Immature natural killer cell (primary cell): ENCODE measurements at places on chromosomes 3 and 15.

GRCh38 chr3:114456742-114457141 lies 162.9 kb downstream of the TIGIT start:
- no peak for DNase-seq

DNA sequence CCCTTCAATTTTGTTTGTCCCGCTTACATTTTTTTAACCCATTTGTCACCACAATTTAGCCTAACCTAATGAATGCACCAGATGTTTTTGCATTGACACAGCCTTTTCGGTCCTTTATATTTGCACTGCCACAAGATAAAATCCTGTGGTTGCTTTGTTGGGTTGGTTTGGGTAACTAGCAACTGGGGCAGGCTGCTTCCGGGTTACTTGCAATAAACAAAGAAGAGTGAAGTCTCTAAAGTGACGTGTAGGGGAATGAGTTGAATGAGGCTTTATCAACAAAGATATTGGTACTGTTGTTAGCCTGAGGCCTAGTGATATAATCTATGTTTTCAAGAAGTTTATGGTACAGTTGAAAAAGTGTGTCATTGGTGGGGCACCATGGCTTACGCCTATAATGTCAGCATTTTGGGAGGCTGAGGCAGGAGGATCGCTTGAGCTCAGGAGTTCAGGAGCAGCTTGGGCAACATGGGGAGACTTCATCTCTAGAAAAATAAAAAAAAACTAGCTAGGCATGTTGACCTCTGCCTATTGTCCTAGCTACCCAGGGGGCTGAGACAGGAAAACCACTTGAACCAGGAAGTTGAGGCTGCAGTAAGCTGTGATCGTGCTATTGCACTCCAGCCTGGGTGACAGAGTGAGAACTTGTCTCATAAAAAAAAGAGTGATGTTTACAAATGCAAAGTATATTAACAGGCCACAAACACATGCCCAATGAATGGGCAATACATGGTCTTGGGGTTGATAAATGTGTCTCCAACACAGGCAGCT lies 121.8 kb downstream of the OXSM start:
- DNase-seq: peak; percentile 68

DNA sequence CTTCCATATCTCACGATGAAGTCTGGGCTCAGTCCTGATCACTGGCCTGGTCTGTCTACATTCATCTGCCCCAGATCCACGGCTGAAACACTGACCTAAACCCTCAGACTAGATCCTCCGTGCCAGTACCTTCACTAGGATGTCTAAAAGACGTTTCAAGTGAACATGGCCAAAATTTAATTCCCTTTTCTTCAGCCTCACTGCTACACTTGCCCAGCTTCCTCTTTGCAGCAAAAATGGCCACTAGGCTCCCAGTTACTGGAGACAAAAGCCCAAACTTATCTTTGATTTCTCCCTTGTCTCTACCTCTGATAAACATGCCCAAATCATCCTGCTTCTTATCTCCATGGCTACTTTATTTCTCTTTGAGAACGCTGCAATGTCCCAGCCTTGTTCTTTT lies 1.7 kb downstream of the RASSF1 start:
- DNase-seq: no peak

GRCh38 chr15:59738676-59739075 lies 49.6 kb upstream of the BNIP2 start:
- DNase-seq: no peak

GRCh38 chr3:87047852-87048251 lies 56.9 kb upstream of the VGLL3 start:
- DNase-seq: no peak

DNA sequence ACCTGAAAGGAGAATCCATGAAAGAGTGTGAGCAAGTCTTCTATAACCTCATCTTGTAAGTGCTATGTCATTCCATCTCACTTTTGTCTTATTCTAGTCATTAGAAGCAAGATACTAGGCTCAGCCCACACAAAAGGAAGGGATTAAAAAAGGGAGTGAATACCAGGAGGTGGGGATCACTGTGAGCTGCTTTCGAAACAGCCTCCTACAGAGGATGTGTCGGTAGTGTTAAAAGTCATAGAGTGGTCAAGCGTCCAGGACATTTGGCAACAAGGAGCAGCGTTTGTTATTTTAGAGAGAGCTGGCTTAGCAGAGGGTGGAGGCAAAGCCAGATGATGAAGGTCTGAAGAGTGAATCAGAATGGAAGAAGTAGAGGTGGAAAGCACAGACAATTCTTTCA lies 11.7 kb upstream of the ZNF148 start:
- no peak for DNase-seq

GRCh38 chr3:168024537-168024941 lies 71.2 kb downstream of the GOLIM4 start:
- DNase-seq: peak; percentile 24

- DNase-seq: no peak
Observed at GRCh38 chr15:48890375-48890972, 12.5 kb downstream of the EID1 start.

GRCh38 chr3:175304404-175304803 lies 445.3 kb downstream of the NAALADL2 start:
- no peak for DNase-seq

GRCh38 chr3:60010781-60011180 lies 961.0 kb upstream of the CFAP20DC start:
- DNase-seq: peak; percentile 86

GRCh38 chr3:143973259-143974021 lies 1.8 kb downstream of the DIPK2A start:
- DNase-seq: peak; percentile 70

DNA sequence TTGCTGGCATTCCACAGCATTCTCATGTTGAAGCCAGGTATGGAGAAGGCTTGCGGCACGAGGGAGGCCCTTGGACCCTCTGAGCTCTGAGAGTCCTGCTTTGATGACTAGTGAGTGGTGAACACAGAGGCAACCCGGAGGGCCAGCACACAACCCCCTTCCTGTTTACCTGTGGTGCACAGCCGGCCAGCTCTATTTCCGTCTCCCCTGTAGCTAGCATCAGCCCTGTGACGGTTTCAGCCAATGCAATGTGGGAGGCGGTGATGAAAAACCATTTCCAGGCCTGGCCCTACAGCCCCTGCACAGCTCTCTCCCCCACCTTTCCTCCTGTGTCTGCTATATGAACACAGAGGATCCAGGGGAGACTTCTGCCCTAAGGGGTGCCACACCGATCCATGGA lies 76.8 kb upstream of the KLHL25 start:
- no peak for DNase-seq

DNA sequence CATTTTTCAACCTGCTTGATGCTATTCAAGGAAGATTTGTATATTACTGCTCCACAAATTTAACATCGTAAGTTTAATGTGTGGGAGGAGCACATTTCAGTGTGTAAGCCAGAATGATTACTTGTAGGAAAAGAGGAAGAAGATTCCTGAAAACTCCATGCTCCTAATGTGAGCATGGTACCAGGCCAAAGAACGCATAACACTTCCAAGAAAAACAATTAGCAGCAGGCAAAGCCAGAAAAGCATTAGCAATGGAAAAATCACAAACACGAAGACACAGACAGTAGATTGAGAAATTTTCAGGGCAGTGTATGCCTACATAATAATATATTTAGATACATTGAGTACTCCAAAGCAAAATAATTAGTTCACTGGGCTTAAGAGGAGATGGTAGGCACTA lies 96.6 kb upstream of the CBLB start:
- DNase-seq: no peak

- DNase-seq: no peak
Observed at GRCh38 chr3:114417675-114418074, 123.8 kb downstream of the TIGIT start.

DNA sequence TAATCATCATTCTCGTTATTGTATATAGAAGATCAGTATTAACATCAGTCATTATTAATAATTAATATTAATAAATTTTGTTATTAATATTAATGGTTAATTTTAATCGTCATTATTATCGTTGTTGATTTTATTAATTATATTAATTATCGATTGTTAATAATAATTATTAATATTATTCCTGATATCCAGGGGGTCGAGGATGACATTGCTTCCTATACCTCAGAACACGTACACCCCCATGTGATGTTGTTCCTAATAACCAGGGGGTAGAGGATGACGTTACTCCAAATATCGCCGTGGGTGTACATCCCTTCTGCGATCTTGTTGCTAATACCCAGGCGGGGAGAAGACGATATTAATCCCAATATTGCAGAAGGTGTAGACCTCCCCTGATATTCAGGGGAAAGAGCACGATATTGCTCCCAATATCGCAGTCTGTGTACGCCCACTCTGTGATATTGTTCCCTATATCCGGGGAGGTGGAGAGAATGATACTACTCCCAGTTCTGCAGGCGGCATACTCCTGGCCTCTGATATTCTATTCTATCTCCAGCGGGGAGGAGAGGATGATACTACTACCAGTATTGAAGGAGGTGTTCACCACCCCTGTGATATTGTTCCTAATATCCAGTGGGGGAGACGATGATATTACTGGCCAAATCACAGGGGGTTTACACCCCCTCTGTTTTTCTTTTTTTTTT lies 22.3 kb upstream of the BMF start:
- no peak for DNase-seq

DNA sequence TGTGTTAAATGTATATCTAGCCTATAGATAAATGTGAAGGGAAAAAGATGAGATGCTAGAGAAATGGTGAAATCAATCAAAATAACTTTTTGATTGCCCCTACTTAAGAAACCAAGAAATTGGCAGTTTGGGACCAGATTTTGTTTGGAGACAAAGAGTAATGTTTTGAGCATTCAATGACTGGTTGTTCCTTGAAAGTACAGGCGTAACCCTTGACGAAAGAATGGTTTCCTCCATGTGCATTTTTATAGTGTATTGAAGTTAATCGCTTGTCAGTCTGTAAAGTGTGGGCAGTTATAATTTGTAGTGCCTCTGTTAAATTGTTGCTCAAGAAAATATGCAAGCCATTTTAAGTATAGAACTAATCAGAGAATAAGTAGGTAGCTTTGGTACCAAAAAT lies 1.2 kb downstream of the KIF23 start:
- DNase-seq: no peak

GRCh38 chr3:8529181-8529637 lies 27.6 kb downstream of the LMCD1 start:
- no peak for DNase-seq

DNA sequence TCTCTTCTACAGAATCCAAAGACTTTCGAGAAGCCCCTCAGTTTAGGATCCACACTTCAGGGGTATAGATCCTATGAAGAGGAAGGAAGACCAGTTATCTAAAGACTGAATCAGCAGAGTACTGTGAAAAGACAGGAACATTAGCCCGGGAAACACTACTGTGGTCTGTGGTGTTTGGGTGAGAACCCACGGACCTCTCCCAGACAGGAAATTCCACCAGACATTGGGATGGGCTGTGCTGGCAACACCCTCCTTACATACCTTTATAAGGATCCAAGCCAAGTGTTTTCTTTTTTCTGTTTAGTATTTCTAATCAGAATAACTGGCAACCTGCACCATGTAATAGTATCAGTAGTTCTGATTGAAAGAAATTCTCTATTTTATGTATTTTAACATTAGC lies 14.1 kb downstream of the TMEM207 start:
- no peak for DNase-seq

DNA sequence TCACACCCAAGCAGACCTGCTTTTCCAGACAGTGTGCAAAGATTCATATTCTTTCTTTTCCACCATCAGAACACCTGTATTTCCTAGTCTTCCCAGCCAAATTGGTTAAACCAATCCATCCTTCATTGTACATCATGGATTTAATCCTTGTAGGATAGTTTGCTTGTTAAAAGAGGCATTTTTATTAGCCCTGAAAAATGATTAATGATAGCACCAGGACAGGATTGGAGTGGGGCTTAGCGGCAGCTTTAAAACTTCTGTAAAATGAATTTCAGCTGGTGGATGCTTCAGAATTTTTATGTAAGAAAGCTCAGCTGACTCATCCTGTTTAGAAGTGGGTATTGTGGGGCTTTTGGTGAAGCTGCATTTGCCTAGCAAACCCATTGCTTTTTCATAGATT lies 36.1 kb upstream of the ARHGEF26 start:
- DNase-seq: no peak

- DNase-seq: no peak
Observed at GRCh38 chr15:89646416-89647141, 8.7 kb downstream of the KIF7 start.

GRCh38 chr3:87673132-87673531 lies 385.7 kb downstream of the CGGBP1 start:
- no peak for DNase-seq
